ENCODE measurements at places on chromosomes 4 and X.
A peak's percentile ranks its signal among the peaks of the same experiment; 100 is the strongest.

- no peak for DNase-seq
These were observed 12.7 kb upstream of the CXCL8 start for GRCh38 chr4:73727685-73728084.

- DNase-seq: peak; percentile 55
These were observed 331.5 kb downstream of the NKX6-1 start for GRCh38 chr4:84167564-84167963.

GRCh38 chrX:154602766-154603437 lies 16.2 kb downstream of the CTAG1B start:
- no peak for DNase-seq

- no peak for DNase-seq
These were observed 937 bp downstream of the HELQ start for GRCh38 chr4:83454686-83455085.

- DNase-seq: no peak
These were observed 132.8 kb upstream of the MAP9 start for GRCh38 chr4:155509555-155509954.

DNA sequence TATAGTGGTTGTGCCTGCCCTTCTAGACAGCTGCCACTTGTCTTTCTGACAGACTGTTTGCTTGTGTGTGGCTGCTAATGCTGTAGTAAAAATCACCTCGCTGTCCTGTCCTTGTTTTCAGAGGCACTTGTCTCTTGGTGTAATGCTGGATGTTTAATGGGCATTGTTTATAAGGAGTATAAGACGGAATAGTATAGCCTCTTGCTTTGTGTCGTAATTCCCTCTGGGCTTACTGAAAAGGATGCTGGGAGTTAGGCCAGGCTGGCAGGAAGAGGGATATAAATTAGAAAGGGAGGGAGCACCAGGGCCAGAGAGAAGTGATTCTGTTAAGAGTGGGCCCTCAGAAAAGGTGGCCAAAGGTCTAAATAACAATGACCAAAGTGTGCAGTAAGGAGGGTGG lies 29.0 kb downstream of the NHS start:
- no peak for DNase-seq

GRCh38 chr4:25190407-25190806 lies 30.2 kb upstream of the SEPSECS start:
- DNase-seq: no peak

GRCh38 chr4:8699063-8699385 lies 106.5 kb downstream of the CPZ start:
- DNase-seq: no peak

DNA sequence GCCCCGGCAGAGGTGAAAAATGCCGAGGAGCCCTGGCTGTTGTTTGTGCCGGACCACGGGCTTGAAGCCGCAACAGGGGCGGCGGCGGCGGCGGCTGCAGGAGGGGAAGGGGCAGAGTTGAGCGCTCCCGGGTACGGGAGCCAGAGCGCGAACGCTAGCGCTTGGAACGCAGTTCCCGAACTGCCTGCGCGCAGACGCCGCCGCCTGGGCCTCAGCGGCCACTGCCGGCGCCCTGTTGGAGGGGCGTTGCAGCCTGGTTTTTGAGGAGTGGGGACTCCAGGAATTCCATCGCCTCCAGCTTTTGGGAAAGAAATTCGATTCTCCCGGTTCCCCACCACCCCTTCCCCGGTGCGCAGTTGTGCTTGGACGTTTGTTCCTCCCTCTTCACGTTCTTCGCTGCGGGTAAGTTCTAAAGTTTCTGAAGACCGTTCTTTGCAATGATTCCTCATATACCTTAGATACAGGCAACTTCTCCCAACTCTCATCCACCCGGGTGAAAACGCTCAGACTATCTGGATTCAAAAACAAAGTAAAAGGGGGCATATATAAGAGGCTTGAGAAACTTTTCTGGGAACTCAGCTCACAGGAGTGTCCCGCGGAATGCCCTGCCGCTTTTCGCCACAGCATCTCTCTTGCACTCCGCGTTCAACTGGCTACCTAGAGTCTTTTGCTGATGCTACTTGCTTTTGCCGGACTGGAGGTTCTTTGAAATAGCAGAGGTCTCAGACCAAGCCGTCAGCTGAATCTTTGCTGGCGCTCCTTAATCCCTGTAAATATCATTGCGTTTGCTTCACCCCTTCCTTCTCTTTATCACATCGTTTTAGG lies 1.0 kb downstream of the FAT4 start:
- DNase-seq: peak; percentile 75

DNA sequence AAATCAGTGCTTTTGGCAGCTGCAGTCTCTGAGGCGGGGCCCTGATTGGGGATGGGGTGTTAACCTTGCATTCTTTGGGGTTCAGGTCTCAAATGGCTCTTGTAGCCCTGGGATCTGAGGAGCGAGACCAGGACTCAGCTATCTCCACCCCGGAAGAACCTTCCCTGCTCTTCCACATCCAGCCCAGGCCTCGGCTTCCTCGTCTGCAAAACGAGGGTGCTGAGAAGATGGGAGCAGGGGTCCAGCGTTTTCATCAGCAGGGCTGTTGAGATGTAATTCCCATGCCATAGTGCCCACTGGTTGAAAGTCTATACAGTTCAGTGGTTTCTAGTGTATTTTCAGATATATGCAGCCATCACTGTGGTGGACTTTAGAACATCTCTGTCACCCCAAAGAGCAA lies 34.6 kb upstream of the WFS1 start:
- DNase-seq: peak; percentile 19

GRCh38 chrX:155069414-155069813 lies 1.5 kb downstream of the CMC4 start:
- no peak for DNase-seq

DNA sequence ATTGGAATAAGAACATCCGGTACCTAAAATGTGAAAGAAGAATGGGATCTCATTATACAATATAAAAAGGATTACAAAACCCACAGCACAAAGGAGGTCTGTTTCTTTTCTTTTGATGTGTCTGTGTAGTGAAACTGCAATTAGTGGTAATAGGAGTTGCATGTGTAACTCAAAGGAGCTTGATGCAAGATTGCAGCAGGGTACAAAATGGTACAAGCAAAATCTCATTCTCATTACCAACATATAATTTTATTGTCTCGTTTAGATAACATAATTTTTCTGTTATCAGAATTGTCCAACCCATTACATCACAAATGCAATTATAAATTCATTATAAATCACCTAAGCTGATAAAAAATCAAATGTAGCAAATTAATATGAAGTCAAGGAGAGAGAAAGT lies 47.1 kb upstream of the CCSER1 start:
- DNase-seq: no peak

- peak; percentile 67 for DNase-seq
These were observed 8.7 kb downstream of the KIAA1210 start for GRCh38 chrX:119118780-119119395.

DNA sequence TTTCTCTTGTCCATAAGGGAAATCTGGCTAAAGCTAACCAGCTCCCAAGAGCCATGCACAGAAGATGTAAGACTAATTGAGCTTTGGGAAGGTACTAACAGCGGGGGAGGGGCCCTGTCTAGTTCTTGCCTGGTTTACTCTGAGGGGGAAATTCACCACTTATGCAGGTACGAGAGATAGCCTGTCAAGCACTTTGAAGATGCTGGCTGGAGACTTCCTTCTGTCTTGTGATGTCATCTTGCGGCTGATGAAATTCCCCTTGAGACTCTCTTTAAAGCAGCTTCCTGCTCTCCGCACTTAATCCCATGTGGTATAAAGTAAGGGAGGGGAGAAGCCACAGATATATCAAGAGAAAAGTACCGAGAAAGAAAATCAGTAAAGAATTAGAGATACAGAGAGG lies 345.3 kb downstream of the MAPK10 start:
- DNase-seq: peak; percentile 9

- no peak for DNase-seq
These were observed 9.8 kb downstream of the ATP2B3 start for GRCh38 chrX:153527208-153527607.

DNA sequence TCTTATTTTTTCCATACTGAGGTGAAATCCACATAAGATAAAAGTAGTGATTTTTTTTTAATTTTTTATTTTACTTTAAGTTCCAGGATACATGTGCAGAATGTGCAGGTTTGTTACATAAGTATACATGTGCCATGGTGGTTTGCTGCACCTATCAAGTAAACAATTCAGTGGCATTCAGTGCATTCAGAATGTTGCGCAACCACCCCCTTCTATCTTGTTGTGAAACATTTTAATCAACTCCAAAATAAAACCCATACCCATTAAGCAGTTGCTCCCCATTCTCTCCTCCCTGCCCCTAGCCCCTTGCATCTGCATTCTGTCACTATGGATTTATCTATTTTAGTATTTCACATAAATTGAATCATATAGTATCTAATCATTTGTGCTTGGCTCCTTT lies 121.2 kb downstream of the KLHL13 start:
- no peak for DNase-seq

GRCh38 chr4:89301003-89301402 lies 6.6 kb downstream of the GPRIN3 start:
- DNase-seq: no peak

DNA sequence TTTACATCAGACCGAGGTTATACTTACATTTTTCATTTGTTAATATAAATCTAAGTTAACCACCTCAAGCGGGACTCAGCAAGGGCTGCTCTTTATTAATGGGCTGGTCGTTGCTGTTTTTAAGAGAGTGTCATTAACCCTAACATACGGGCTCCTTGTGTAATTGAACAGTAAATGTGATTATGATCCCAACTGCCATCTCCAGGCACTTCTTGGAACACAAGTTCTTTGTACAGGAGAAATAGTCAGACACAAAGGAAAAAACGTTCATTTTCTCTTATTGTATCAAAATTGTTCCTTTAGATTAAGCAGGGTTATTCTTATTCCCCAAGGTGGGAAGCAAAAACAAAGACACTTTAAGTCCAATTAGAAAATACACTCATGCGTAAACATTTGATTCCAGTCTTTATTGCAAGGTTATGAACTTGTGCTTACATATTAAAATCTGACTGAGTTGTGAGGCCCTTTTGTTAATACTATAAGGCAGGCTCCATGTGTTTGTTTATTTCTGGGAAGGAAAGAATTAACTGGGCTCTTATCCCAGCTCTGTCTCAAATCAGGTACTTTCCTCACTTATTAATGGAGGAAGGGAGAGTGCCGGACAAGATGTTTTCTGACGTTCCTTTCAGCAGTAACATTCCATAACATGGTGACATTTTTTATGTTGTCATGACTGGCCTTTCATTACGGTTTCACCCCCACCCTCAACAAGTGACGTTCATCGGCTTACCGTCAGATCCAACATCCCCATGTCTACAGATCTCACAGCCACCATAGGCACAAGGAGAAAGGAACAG lies 95.9 kb downstream of the RASL11B start:
- DNase-seq: no peak

DNA sequence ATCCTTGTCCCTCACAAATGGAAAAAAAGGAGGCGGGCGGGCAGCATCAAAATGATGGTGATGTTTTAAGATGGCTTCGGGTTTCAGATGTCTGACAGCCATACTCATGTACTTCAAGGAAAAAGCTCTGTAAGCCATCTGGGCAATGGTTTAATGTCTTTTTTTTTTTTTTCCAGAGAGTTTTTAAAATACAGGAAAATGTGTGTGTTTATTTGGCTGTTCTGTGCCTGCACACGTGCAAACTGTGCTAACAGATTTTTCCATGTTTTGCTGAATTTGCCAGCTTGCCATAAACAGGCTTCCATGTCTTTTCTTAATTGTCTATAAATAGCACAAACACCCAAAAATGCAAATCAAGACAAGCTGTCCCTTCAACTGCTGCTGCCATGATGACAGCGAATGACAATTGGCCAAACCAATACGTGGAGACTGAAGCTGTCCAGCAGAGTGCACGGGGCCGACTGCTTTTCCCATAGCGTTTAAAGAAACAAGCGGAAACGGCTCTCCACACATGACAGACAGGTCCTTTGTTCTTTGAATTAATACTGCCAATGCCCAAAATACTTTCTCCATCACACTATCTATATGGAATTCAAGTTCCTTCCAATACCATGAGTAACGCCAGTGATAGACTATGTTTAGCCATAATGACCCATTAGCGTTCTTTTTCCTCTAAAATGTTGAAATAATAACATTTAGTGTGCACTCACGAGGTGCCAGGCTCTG lies 35.7 kb downstream of the AFAP1 start:
- no peak for DNase-seq
